ENCODE measurements at places on chromosomes 16 and 17. TPM values are rescaled to one million over a fixed set of nuclear protein-coding genes. Genes with fewer than 3 reads are reported as not detected.

- DNase-seq: no peak
These were observed 668.8 kb downstream of the WWOX start for GRCh38 chr16:78768226-78768625.

DNA sequence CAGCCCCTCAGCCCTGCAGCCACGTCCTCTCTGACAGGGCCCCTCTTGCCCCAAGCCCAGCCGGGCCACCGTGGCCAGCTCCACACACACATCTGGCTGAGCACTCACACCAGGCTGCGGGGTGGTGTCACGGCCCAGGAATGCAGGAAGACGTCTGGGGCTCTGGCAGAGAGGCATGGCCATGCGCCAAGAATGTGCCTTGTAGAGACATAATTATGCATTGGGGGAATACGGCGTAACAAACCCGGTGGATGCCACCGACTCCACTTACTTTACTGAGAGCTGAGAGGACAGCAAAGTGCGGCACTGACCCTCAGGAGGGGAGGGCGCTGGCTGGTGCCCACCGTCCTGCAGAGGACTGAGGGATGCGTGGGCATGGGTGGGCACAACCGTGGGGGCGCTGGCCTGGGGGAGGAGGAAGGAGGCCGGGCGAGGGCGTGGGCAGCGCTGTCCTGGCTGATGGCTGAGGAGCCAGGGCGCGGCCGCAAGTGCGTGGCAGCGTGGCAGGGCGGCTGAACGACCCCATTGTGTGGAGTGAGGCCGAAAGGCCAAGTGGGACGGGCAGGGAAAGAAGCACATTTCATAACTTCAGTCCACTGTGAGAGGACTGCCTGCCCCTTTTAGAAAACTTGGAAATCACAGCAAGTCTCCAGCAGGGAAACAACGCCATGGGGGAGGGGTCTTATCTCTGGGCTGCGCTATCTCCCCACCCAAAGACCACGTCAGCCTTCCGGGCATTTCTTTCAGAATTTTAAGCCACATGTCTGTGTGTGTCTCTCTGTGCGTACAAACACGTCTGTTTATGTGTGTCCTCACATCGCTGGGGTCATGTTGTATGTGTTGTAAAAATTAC is 30.6 kb downstream of the METRNL start:
- DNase-seq: peak; percentile 96

GRCh38 chr17:40073454-40074174 is 10.8 kb downstream of the THRA start:
- no peak for DNase-seq

DNA sequence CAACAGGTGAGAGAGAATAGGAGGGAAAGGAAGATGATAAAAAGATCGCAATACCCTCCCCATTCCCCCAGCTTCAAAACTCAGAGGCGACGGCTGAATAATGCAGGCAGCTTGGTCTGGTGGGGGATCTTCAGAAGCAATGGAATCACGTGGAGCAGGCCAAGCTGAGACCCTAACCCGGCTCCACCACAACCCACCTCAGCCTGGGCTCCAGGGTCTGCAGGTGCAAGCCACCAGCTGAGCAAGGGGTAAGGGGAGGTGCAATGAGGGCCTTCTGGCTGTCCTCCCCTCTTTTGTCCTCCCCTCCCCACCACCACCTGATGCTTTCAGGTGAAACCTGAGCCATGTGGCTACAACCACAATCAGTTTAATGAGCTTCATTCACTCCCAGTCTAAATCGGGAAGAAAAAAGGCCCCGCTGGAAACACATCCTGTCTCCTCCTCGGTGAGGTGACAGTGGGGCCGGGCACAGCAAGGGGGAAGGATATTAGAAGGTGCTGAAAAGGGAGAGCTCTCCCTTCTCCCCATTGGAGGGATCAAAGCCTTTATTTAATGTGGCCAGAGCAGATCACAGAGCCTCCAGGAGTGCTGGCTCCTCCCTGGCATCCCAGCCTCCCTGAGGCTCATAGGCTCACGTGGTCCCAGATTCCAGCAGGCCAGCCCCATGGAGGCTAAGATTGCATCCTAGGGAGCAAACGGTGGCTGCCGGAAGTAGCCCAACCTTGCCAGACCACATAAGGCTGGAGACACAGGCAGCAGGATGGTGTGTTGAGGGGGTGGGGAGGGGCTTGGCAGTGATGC is 261.0 kb downstream of the SOX9 start:
- no peak for DNase-seq

DNA sequence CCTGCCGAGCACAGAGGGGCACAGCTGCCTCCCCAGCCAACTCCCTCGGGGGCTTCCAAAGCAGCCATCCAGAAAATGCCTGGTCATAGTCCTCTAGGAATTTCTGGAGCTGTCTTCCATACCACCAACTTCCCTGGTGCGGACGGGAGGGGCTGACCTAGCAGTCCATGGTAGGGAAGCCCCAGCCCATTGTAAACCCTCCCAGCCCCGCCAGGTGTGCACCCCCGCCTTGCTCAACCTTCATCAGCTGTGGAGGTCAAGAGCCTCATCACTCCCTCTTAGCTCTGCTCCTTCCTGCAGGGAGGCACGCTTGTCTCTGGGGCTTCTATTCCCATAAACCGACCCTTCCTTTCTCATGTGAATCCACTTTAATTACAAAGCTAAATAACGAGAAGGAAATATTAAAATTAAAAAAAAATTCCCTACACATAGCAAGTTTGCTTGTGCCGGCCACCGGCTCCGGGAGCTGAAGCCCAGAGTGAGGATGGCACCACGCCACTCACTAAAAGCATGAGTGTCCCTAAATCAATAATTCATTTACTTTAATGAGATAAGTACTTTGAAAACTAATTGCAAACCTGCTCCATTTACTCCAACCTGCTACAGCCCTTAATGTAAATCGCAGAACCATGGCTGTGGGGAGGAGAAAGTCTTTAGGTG is 181.4 kb downstream of the ENGASE start:
- DNase-seq: no peak

DNA sequence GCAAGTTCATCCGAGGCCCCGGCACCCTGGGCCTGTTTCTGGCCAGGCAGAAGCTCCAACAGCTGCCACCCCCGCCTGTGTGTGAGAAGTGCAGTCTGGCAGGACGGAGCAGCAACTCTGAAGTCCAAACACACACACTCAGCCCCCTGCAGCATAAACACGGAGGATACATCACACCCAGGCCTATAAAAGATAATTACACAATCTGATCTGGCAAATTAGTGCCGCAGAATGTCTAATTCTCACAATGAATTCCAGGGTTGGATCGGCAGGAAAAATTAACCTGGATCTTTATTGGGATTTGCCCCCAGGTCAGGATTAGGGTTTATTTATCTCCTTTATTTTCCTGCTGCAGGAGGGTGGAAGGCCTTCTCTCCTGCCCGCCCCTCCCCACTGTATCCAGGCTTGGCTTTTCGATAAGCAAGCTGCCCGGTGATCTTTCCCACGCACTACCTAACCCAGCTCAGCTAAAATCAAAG is 311.4 kb downstream of the SOX9 start:
- DNase-seq: no peak

DNA sequence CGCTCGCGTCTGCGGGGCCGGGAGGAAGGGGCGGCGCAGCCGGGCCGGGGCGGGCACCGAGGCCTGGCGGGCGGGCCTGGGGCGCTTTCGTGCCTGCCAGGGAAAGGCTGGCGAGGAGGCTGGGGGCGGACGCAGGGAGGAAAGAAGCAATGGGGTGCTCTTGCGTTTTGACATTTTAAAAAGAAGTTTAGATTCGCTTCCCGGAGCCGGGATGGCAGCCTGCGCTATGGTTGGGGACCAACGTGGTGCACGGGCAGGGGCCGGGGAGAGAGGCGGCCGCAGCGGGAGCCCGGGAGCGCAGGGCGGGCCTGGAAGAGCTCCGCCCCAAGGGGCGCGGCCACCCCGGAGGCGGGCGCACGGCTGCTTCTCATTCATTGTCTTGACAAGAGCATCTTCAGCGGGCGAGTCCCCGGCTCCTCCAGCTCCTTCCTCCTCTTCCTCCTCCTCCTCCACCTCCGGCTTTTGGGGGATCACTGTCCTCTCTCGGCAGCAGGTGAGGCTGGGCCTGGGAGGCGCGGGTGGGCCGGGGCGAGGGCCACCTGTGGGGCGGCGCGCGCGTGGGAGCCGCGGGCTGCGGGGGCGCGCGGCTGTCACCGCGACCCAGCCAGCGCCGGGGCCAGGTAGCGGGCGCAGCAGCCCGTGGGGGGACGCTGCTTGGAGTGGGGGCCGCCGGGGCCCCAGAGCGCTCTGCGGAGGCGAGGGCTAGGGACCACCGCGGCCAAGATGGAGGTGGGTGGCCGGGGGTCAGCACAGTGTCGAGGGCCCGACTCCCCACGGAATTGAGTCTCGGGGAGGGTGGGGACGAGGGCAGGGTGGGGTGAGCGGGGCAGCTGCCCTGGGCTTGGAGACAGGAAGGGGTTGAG is at the start of gene CORO1A:
TSS of gene CORO1A (plus strand) at position 370 of the 863 bp plus-strand sequence. CDS start 1,608 bp downstream, outside the sequence.
- DNase-seq: peak; percentile 85

DNA sequence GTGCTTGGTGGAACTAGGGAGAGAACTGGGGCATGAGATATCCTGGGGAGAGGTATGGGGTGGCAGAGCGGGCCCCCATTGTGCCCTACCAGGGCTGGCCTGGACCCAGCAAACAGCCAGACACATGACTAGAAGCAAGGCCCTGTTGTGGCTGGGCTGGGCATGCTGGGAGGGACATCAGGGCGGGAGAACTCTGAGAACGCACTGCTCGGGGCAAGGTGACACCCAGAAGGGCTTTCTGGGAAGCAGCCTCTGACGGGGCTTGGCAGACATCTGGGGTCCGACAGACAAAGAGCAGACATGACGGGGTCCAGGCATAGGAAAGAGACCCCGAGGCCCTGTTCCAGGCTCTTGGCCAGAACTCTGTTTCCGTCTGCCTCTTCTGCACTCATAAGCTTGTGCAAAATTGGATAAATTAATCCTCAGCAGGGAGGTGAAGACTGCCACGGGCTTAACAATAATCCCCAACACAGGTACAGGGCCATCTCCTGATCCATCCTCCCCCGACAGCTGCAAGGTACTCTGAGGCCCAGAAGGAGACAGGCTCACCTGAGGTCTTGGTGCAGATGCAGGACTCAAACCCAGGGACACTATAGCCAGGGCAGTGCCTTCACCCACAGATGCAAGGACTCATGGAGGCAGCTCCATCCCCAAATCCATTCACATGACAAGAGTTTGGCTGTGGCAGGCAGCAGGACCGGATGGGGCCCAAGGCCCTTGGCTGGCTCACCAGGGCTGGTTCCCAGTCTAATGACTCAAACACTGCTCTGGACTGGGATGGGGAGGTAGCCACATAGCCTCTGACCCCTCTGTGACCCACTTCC is 5.4 kb downstream of the SREBF1 start:
- DNase-seq: no peak

GRCh38 chr17:2075336-2076086 is 20.6 kb downstream of the HIC1 start:
- DNase-seq: no peak

DNA sequence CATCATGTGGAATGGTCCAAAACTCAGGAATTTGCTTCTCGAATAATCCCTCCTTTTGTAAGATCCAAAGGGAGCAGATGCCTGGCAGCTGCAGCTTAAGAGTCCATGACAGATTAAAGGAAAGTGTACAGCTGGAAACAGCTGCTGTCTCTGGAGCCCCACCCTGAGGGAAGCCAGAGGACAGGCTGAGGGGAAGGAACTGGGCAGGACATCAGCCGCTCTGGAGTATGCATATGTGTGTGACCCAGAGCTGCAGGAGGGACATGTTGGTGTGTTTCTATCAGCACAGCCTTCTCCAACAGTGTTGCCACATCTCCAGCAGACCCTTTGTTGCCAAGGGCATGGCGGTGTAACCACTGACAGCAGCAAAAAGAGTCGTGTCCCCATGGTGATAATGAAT is 46.2 kb downstream of the CYB561 start:
- no peak for DNase-seq

The TLK2 gene
- 25.1 TPM for total RNA-seq

The SMPD3 gene
- 1.2 TPM for total RNA-seq

The AANAT gene
- total RNA-seq: not detected

The DPEP1 gene
- not detected for total RNA-seq

The TLCD2 gene
- total RNA-seq: 5.9 TPM
